AG04449 (cell line): ENCODE measurements at places on chromosomes 7 and 10.
A peak's percentile ranks its signal among the peaks of the same experiment; 100 is the strongest.

- no peak for DNase-seq
Observed at GRCh38 chr10:77877441-77878344, 48.9 kb downstream of the DLG5 start.

- DNase-seq: no peak
Observed at GRCh38 chr10:57917019-57917418, 350.7 kb downstream of the IPMK start.

GRCh38 chr7:130278860-130279259 is 12.2 kb downstream of the CPA2 start:
- DNase-seq: peak; percentile 89

DNA sequence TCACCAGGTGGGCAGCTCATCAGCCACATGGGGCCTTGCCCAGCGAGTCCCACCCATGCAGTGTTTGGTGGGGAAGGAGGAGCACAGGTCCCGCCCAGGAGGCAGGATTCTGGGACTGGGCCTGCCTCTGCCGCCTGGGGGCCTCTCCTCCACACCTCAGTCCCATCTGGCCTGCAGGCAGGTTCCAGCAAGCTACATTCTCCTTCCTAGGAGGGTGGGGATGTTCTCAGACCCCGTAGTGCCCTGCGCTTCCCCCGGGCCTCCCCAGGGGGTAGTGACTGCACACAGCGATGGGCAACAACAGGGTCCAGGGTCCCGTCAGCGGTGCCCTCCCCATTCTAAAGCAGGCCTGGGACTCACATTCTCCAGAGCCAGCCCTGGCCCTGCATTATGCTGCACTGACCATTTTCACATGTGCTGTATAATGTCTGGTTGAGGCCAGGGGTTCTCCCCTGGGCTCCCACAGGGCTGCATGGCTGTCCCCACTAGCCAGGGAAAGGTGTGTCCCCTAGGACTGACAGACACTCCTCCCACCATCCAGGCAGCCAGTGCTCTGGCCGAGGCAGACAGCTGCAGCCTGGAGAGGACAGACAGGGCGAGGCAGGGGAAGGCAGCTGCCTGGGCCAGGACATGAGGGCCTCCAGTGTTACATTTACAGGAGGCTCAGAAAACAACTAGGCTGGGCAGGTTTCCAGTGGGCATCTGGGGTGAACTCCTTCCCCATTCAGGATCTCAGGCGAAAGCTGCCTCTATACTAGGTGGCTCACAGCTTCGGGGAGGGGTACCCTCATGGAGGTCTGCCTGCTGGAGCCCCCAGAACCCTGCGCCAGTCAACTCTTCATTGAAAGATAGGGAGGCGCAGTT is 9.3 kb downstream of the RASGEF1A start:
- DNase-seq: no peak

- DNase-seq: no peak
Observed at GRCh38 chr10:124952123-124952522, 10.2 kb downstream of the ZRANB1 start.

DNA sequence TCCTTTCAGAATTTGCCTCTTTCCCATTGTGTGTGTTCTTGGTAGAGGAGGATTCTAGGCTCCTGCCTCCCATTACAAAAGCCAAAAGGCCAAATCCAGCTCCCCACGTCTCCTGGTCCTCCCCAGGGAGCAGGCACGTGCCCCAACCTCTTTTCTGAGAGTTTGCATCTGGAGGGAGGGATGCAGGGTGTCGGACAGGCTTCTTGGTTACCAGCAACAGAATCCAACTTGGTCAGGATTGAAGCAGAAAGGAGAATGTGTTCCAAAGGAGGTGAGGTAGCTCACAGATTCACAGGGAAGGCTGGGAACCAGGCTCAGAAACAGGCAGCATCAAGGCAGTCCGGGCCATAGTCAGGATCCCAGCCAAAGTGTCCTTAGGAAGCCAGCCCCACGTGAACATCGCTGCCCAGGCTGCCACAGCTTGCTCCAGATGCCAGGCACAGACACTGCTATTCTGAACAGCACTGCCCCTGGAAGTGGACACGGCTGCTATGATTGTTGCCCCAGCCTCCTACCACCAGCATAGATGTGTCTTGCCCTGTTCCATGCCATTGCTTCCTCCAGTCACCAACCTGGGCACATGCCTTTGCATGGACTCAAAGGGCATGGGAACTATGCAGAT is 264.2 kb upstream of the ZMIZ1 start:
- no peak for DNase-seq
